Liver (tissue), 10 donors: ENCODE measurements at places on chromosomes 16 and 17.

GRCh38 chr16:82414476-82414875 is 212.3 kb upstream of the CDH13 start:
- H3K27ac ChIP-seq = no peak overlapping the region
- no peak overlapping the region for H3K4me3 ChIP-seq
- DNase-seq = no peak
- no peaks in the 10 kb centered on the region for H3K4me1 ChIP-seq
- H3K27me3 ChIP-seq = no peaks in the 10 kb centered on the region

DNA sequence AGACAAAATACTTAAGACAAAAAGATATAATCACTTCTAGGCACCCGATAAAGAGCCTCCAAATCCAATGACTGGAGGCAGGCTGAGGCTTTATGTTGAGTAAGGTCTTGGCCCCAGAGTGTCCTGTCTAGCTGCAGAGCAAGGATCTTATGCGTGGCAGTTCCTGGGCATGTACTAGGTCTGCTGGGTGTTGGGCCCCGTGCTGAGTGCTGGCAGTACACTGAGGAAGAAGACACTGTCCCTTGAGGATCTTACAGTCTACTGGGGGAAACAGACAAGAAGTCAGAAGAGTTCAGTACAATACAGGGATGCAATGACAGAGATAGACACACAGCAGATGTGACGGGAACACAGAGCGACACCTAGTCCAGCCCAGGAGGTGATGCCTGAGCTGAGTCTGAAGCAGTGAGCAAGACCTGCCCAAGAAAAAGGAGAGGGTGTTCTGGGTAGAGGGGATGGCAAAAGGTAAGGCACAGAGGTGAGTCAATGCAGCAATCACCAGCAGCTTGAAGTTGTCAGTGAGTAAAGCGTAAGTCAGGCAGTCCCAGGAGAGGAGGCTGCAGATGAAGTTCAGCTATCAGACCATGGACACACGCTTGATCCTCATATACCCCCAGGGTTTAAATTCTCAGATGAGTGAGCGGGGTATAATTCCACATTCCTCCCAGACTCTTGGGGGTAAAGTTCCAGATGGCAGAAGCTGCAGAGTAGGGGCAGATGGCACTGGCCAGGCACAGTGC is 18.1 kb downstream of the MAP3K14 start:
- H3K27me3 ChIP-seq = no peaks in the 10 kb centered on the region
- H3K4me1 ChIP-seq = peaks cover 42% of the 10 kb centered on the region
- no peak for DNase-seq
- H3K27ac ChIP-seq = peak overlapping the region; percentile 22
- no peak overlapping the region for H3K4me3 ChIP-seq

DNA sequence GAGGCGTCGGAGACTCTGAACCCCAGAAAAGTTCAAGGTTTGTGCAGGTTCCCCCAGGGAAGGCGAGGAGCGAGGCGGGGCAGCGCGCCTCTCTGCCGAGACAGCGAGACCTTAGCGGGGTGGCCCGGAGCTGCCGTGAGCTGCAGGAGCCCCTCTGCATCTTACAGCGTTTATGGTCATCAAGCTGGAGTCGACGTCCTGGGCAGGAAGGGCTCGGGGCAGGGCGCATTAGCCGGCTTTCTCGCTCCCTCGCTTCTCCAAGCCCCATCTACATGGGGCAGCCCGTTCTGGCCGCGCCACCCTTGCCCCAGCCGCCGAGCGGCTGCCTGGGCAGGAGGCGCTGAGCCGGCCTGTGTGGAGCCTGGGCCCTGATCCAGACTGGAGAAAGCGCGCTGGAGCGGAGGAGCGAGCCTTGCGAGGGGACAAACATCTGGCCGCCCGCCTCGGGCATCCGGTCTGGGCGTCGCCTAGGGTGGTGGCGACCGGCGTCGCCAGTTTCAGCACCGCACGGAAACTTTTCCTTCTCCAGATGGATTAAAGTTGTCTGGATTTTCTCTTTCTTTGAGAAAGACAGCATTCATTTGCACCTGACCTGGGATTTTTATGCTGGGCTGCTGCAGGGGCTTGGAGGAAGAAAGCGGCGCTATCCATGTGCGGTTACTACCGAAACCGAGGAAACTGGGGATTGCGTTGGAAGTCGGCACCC is 750 bp downstream of the TMEM132E start:
- H3K4me3 ChIP-seq = no peak overlapping the region
- no peak overlapping the region for H3K27ac ChIP-seq
- no peaks in the 10 kb centered on the region for H3K36me3 ChIP-seq
- no peak for DNase-seq

- H3K4me3 ChIP-seq = no peak overlapping the region
- DNase-seq = no peak
- H3K27me3 ChIP-seq = peaks cover 2% of the 10 kb centered on the region
These were observed 52.8 kb upstream of the ARHGAP44 start for GRCh38 chr17:12736526-12736925.

- H3K36me3 ChIP-seq = no peaks in the 10 kb centered on the region
- no peaks in the 10 kb centered on the region for H3K4me1 ChIP-seq
- H3K27ac ChIP-seq = peak overlapping the region; percentile 19
- DNase-seq = no peak
These were observed 12.6 kb upstream of the PRR29 start for GRCh38 chr17:63985387-63986140.

DNA sequence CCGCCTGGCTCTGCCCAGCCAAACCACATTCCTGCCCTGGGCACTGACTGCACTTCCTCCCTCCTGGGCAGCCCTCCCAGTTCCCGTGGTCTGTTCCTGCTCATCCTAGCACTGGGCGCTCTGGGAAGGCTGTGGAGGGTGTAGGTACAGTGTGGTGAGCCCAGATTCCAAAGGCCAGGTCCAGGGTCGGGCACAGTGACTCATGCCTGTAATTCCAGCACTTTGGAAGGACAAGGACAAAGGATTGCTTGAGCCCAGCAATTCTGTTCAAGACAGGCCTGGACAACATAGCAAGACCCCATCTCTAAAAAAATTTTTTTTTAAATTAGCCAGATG is 30.6 kb downstream of the C16orf74 start:
- H3K27me3 ChIP-seq = no peaks in the 10 kb centered on the region
- no peak for DNase-seq
- no peak overlapping the region for H3K4me3 ChIP-seq
- no peaks in the 10 kb centered on the region for H3K36me3 ChIP-seq
- no peak overlapping the region for H3K27ac ChIP-seq

- H3K4me3 ChIP-seq = no peak overlapping the region
- no peak for DNase-seq
- no peak overlapping the region for H3K27ac ChIP-seq
- no peaks in the 10 kb centered on the region for H3K4me1 ChIP-seq
- no peaks in the 10 kb centered on the region for H3K36me3 ChIP-seq
These were observed 309.5 kb downstream of the CDH8 start for GRCh38 chr16:61726701-61727100.

DNA sequence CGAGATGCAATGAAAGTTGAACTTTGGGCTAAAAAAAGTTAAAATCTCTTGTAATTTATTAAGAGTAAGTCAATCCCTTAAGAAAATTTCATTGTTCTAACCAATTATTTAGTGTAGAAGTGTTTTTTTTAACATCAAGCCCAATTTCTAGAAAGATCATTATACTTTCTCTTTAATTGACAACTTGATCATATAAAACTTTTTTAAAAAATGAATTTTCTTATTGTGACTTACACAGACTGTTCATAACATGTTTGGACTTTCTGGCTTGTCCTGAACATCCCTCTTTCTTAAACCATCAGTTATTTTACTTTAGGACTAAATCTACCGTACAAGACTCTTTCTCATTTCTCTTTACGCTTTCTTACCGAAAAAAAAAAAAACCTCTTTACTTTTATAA is 24.8 kb upstream of the MYO1D start:
- H3K36me3 ChIP-seq = no peaks in the 10 kb centered on the region
- no peaks in the 10 kb centered on the region for H3K4me1 ChIP-seq
- no peak overlapping the region for H3K4me3 ChIP-seq
- H3K27ac ChIP-seq = no peak overlapping the region
- no peaks in the 10 kb centered on the region for H3K27me3 ChIP-seq
- DNase-seq = no peak

DNA sequence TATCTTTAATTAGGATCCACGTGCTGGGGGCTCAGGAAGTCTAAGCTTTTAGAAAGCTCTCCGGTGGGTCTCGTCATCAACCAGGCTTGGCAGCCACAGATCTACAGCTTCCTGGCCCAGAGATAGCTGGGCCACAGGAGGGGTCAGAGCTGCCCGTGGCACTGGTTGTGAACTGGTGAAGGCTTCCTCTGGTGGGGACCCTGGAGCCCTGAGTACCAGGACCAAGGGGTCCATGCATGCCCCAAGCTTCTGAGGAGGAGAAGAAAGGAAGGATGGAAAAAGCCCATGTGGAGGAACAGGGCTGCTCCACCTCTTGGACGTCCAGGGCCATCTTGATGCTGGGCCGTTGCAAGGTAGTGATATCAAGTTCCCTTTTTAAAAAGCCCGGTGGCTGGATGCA is 13.3 kb downstream of the RMI2 start:
- DNase-seq = no peak
- no peak overlapping the region for H3K27ac ChIP-seq
- no peaks in the 10 kb centered on the region for H3K27me3 ChIP-seq
- no peak overlapping the region for H3K4me3 ChIP-seq

- H3K4me1 ChIP-seq = no peaks in the 10 kb centered on the region
- no peak overlapping the region for H3K27ac ChIP-seq
- no peaks in the 10 kb centered on the region for H3K27me3 ChIP-seq
- no peak overlapping the region for H3K4me3 ChIP-seq
- H3K36me3 ChIP-seq = peaks cover 16% of the 10 kb centered on the region
These were observed 10.5 kb downstream of the EMC8 start for GRCh38 chr16:85788819-85789218.

- no peak for DNase-seq
- H3K36me3 ChIP-seq = peaks cover 3% of the 10 kb centered on the region
- H3K4me3 ChIP-seq = no peak overlapping the region
- H3K27me3 ChIP-seq = no peaks in the 10 kb centered on the region
These were observed 25.6 kb downstream of the CMC2 start for GRCh38 chr16:80981103-80981502.

DNA sequence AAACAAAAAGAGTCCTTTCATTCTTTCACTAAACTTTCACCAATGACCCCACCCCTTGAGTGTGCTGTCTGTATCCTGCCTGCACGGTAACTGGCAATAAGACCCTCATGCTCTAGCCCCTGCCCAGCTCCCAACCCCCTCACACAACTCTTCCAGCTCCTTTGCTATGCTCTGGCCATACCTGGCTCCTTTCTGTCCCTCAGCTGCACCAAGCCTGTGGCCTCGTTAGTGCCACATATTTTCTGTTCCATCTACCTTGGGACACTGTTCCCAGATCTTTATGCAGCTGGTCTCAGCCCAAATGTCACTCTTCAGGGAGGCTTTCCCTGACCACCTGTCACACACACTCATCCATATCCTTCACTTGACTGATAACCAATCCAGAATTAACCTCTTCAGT is 47.3 kb downstream of the C16orf82 start:
- no peak overlapping the region for H3K4me3 ChIP-seq
- no peaks in the 10 kb centered on the region for H3K4me1 ChIP-seq
- H3K27me3 ChIP-seq = no peaks in the 10 kb centered on the region
- peak; percentile 17 for DNase-seq
- H3K36me3 ChIP-seq = no peaks in the 10 kb centered on the region

- H3K4me3 ChIP-seq = no peak overlapping the region
- no peak overlapping the region for H3K27ac ChIP-seq
- DNase-seq = no peak
- H3K27me3 ChIP-seq = no peaks in the 10 kb centered on the region
- no peaks in the 10 kb centered on the region for H3K36me3 ChIP-seq
These were observed 8.4 kb upstream of the CNTNAP4 start for GRCh38 chr16:76268824-76269223.
